ENCODE measurements at places on chromosomes 1 and 21. TPM values are rescaled to one million over a fixed set of nuclear protein-coding genes. Genes with fewer than 3 reads are reported as not detected.
A peak's percentile ranks its signal among the peaks of the same experiment; 100 is the strongest.

CLEC20A gene
- not detected for total RNA-seq

DNA sequence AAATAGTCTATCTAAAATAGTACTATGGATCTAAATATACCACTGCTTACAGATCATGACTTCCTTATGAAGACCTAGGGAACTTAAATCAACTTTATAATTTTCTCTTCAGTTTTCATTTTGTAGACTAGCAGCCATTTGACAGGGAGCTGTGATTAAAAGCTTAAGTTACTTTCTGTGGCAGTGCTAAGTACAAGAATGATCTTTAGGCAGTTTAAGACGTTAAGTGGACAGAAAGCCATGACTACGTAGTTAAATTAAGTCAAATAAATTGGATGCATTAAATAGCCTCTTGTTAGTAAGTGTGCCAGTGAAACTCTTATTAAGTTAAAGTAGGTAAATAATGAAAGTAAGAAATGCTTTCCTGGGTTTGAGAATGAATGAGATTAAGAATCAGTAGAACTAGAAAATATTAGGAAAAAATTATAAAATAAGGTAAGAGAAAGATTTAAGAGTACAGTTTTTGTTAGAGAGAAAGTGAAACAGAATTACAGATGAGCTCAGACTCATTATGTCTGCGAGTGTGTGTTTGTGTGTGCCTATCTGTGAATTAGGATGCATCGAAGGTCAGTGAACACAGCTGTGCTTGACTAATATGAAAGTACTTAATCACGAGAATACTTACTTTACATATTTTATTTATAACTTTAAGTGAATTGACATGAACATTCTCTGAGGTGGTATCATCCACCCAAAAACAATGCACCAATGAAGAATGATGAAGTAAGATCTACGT lies 336.9 kb downstream of the KCNT2 start:
- H3K36me3 ChIP-seq: no peaks in the 10 kb centered on the region

GRCh38 chr1:66433611-66434010 lies 100.3 kb upstream of the SGIP1 start:
- peaks cover 18% of the 10 kb centered on the region for H3K4me1 ChIP-seq
- H3K27me3 ChIP-seq: no peaks in the 10 kb centered on the region
- H3K27ac ChIP-seq: no peak overlapping the region
- peaks cover 12% of the 10 kb centered on the region for H3K36me3 ChIP-seq
- no peak for DNase-seq

DNA sequence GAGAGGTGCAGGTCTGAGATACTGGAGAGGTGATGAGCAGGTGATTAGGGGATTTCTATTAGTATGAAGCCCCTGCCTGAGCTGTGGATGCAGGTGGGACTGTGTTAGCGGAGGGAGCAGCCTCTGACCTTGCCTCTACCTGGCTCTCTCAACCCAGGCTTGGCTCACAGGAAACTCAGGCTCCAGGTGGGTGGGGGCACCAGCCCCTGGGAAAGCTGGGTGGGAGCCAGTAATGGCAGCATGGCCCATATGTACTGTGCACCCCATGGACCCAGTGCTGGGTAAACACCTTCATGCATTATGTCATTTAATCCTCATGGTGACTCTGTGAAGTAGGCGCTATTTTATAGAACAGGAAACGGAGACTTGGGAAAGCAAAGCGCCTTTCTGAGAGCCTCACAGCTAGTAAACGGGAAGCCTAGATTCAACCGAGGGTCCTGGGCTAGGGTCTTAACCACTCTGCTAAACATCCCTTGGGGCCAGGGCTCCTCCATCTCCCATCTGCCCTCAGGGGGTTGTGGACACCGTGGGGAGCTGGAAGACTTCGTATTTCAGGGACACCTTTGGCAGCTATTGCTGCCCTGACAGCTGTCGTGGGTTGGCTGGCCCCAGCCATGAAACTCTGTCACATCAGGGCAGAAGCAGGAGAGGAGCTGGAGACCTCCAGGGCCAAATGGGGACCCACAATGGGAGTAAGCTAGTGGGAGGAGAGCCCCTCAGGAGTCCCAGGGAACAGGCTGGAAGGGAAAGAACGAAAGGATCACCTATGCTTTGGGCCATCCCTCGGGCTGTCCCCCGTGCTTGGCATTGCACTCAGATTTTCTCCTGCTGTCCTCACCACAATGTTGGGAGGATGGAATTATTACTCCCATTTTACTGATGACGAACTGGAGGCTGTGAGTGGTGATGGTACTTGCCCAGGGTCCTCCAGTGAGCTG lies 59.6 kb upstream of the CSF3R start:
- H3K27me3 ChIP-seq: peaks cover 16% of the 10 kb centered on the region
- H3K27ac ChIP-seq: no peak overlapping the region
- no peaks in the 10 kb centered on the region for H3K36me3 ChIP-seq

DNA sequence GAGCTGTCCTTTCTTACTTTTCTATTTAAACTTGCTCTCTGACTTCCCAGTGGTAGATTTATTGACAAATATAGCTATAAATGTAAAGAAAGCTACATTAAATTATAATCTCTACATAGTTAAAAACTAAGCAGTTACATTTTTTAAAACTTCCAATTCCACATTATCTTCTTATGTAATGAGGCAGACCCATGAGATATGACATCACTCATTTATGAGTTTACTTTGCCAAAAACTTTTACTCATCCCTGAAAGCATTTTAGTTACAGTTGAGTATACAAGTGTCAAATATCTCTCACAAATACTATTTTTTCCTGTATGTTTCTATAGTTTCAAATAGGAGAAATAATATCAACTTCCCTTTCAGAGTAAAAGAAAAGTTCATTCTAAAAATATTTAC lies 3.8 kb downstream of the NMNAT2 start:
- H3K4me1 ChIP-seq: peaks cover 14% of the 10 kb centered on the region
- no peak for DNase-seq
- H3K36me3 ChIP-seq: no peaks in the 10 kb centered on the region
- no peak overlapping the region for H3K27ac ChIP-seq
- no peak overlapping the region for H3K4me3 ChIP-seq
- H3K27me3 ChIP-seq: peaks cover 48% of the 10 kb centered on the region

DNA sequence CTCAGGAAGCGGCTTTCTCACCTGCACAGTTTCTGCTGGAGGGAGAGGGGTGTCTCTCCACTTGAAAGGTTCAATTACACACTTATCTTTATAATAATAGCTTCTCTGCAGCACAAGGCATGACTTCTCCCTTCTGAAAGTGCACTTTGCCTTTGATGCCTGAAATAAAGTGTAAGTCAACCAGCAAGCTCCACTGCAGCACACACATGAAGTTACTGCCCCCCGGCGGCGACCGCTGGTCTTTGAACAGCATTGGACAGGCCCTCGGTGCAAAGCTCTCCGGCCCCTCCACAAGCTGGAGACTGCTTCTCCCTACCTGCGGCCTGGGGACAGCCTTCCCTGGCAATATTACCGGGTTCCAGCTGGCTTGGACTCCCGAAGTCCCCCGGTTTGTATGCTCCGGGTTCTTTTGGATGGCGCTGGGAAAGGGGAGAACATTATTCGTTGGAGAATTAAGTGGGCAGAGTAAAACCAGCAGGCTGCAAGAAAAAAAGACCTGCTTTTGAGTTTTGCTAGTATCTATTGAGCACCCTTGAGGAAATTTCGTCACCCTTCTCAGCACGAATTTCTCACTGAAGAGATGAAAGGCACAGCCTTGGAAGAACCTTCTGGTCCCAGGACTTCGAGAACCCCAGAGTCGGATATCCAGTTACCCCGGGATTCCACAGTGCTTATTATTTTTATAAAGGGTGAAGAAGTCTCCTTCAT lies 11.8 kb downstream of the RCAN1 start:
- H3K4me1 ChIP-seq: no peaks in the 10 kb centered on the region
- no peak overlapping the region for H3K27ac ChIP-seq
- DNase-seq: peak; percentile 86

GRCh38 chr1:158999316-159000069 lies 10.2 kb upstream of the IFI16 start:
- DNase-seq: no peak
- no peaks in the 10 kb centered on the region for H3K27me3 ChIP-seq
- H3K36me3 ChIP-seq: peaks cover 16% of the 10 kb centered on the region
- no peak overlapping the region for H3K4me3 ChIP-seq
- H3K4me1 ChIP-seq: peaks cover 32% of the 10 kb centered on the region
- peak overlapping the region; percentile 17 for H3K27ac ChIP-seq

GRCh38 chr1:110032327-110032726 lies 2.1 kb upstream of the STRIP1 start:
- H3K4me1 ChIP-seq: peaks cover 46% of the 10 kb centered on the region
- no peak for DNase-seq
- H3K27me3 ChIP-seq: no peaks in the 10 kb centered on the region
- H3K36me3 ChIP-seq: peaks cover 7% of the 10 kb centered on the region
- H3K4me3 ChIP-seq: peak overlapping the region; percentile 1

LCE1F gene
- total RNA-seq: not detected

SYTL1 gene
- 29.7 TPM for total RNA-seq

GRCh38 chr1:3270403-3271245 lies 183.8 kb upstream of the ARHGEF16 start:
- no peaks in the 10 kb centered on the region for H3K36me3 ChIP-seq
- H3K27ac ChIP-seq: no peak overlapping the region
- no peaks in the 10 kb centered on the region for H3K27me3 ChIP-seq
- no peak for DNase-seq

GJB3 gene
- total RNA-seq: not detected

DNA sequence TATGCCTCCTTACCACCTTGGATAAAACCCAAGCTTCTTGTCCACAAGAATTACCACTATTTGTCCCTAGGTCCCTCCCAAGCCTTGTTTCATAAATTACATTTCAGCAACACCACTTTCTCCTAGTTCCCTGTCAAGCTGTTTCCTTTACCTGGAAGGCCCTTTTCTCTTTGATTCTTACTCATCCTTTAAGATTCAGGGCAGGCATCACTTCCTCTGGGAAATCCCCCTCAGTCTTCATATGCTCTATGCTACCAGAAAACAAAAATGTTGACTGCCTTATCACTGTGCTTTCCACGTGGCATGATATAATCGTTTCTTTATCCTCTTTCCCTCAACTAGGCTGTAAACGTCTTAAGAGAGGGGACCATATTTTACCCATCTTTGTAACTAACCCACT lies 102.7 kb downstream of the LYST start:
- H3K36me3 ChIP-seq: peaks cover 47% of the 10 kb centered on the region
- DNase-seq: peak; percentile 69
- no peak overlapping the region for H3K4me3 ChIP-seq
- H3K27ac ChIP-seq: no peak overlapping the region
- no peaks in the 10 kb centered on the region for H3K27me3 ChIP-seq

GRCh38 chr21:38869196-38869595 lies 63.5 kb downstream of the ETS2 start:
- no peaks in the 10 kb centered on the region for H3K4me1 ChIP-seq
- H3K27me3 ChIP-seq: peaks cover 29% of the 10 kb centered on the region
- no peak overlapping the region for H3K4me3 ChIP-seq
- no peak overlapping the region for H3K27ac ChIP-seq
- H3K36me3 ChIP-seq: no peaks in the 10 kb centered on the region

- no peak for DNase-seq
- no peak overlapping the region for H3K27ac ChIP-seq
- H3K4me1 ChIP-seq: peaks cover 12% of the 10 kb centered on the region
- H3K4me3 ChIP-seq: no peak overlapping the region
- peaks cover 6% of the 10 kb centered on the region for H3K27me3 ChIP-seq
Measured at GRCh38 chr1:53842347-53842746, 4.3 kb upstream of the NDC1 start.

GRCh38 chr1:36723813-36724212 lies 241.1 kb upstream of the CSF3R start:
- no peak for DNase-seq
- H3K27me3 ChIP-seq: peaks cover 3% of the 10 kb centered on the region
- no peaks in the 10 kb centered on the region for H3K4me1 ChIP-seq
- H3K27ac ChIP-seq: no peak overlapping the region
